ENCODE measurements at places on chromosomes 5 and 9.

- no peak for DNase-seq
Observed at GRCh38 chr5:129244478-129244877, 149.9 kb downstream of the ISOC1 start.

DNA sequence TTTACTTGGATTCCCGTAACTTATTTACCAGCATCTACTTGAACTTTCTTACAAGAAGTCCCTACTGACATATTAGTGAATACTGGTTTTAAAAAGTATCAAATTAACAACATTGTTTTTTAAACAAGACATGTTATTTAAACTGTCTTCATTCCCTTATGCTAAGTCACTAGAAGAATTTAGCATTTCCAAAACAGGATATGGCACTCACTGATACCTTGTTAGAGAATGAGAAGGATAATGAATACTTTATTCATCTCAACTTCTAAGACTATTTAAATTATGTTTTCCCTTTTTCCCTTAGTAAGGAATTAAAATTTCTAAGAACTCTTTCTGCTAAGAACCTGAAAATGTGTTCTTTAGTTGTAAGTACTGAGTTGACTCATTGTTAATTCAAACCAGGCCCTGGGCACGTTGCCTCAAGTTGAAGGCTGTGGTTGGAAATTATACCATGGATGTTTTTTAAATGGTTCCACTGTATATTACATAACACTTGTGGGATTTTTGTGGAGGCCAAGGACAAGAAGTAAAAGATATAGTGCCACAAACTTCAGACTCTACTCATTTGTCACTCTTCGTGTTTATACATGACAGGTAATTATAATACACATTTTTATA, 219.0 kb upstream of the EDIL3 start:
- no peak for DNase-seq

DNA sequence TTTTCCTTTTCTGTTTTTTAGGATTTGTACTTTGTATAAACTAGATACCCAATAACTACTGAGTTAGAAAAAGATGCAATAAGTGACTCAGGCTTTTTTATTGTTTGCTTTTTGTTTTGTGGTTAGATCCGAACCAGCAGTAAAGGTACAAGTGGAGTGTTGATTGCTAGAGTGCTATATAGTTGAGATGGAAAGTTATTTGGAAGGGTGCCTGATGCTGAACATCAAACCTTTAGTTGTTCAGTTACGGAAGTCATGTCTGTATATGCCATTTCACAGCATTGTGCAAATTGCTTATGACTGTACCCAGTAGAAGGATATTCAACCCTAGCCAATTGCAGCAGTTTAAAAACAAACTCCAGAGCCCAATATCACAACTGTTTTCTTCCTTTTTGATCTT, 285.1 kb downstream of the MAT2B start:
- DNase-seq = no peak

DNA sequence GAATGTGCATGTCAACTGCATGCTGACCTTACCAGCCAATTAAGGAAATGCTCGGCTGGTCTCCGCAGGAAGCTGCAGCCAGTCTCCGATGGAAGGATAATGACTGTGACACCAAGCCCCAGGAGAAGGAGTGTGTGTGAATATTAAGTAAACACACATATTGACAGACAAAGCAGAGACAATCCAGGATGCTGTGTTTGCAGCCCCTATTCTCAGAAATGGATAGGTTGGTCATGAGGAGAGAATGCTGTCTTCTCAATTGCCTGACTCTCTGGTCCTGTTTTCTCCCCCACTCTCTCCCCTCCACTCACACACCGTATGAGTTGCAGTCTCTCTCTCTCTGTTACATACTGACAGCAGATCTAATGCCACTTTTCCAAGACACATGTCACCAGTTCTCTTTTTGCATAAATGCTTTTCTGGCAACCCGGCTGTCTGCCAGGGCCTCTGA, 85.7 kb downstream of the EPB41L4A start:
- no peak for DNase-seq

Data from stimulated activated CD8-positive, alpha-beta memory T cell treated with anti-CD3 and anti-CD28 coated beads, Interleukin-7, amount 100 ng/mL, for 1 hour (primary cell).